T-cell (primary cell): ENCODE measurements at places on chromosomes 16 and 17.

- no peaks in the 10 kb centered on the region for H3K4me1 ChIP-seq
- H3K4me3 ChIP-seq = no peak overlapping the region
- H3K27me3 ChIP-seq = peaks cover 12% of the 10 kb centered on the region
- no peak overlapping the region for H3K27ac ChIP-seq
- no peaks in the 10 kb centered on the region for H3K36me3 ChIP-seq
- DNase-seq = no peak
These were observed 18.0 kb downstream of the WSCD1 start for GRCh38 chr17:6088141-6088540.

GRCh38 chr17:27776882-27777624, 23.3 kb downstream of the NOS2 start:
- H3K27me3 ChIP-seq = no peaks in the 10 kb centered on the region
- H3K36me3 ChIP-seq = no peaks in the 10 kb centered on the region

DNA sequence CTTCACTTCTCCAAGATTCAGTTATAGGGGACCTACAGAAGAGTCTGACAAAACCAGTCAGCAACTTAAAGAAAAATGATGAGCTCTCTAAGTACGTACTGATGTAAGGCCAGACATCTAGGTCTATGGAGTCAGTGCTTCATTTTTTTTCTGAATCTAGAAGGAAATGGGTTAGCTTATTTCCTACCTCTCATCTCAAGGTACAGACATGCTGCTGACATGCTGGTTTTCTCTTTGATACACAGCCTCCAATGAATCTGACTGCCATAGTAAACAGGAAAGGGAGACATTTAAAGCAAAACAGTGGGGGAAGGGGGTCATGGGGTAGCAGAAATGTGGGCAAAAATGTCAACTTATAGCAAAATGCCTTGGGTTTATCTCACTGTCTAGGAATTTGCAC, 16.4 kb downstream of the CDR2 start:
- H3K27me3 ChIP-seq = no peaks in the 10 kb centered on the region
- H3K4me1 ChIP-seq = peaks cover 64% of the 10 kb centered on the region
- peak overlapping the region; percentile 91 for H3K27ac ChIP-seq
- no peak overlapping the region for H3K4me3 ChIP-seq

DNA sequence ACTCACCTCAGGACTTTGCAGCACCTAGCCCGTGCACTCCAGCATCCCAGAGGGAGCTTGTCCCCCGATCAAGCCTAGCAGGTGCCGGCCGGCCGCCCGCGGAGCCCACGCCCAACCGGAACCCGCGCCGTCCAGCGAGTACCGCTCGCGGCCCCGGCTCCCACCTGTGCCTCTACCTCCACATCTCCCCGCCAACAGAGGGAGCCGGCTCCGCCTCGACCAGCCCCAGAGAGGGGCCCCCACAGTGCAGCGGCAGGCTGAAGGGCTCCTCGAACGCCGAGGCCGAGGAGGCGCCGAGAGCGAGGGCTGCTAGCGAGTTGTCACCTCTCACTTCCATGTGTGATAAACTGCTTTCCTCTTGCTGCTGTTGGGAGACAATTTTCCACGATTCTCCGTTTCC, 41.1 kb upstream of the DHRS7B start:
- no peaks in the 10 kb centered on the region for H3K36me3 ChIP-seq
- H3K4me3 ChIP-seq = no peak overlapping the region
- H3K27me3 ChIP-seq = peaks cover 9% of the 10 kb centered on the region
- H3K27ac ChIP-seq = no peak overlapping the region

- DNase-seq = no peak
- H3K27me3 ChIP-seq = no peaks in the 10 kb centered on the region
- H3K36me3 ChIP-seq = no peaks in the 10 kb centered on the region
- peaks cover 52% of the 10 kb centered on the region for H3K4me1 ChIP-seq
These were observed 2.0 kb downstream of the NT5C start for GRCh38 chr17:75129576-75129975.

DNA sequence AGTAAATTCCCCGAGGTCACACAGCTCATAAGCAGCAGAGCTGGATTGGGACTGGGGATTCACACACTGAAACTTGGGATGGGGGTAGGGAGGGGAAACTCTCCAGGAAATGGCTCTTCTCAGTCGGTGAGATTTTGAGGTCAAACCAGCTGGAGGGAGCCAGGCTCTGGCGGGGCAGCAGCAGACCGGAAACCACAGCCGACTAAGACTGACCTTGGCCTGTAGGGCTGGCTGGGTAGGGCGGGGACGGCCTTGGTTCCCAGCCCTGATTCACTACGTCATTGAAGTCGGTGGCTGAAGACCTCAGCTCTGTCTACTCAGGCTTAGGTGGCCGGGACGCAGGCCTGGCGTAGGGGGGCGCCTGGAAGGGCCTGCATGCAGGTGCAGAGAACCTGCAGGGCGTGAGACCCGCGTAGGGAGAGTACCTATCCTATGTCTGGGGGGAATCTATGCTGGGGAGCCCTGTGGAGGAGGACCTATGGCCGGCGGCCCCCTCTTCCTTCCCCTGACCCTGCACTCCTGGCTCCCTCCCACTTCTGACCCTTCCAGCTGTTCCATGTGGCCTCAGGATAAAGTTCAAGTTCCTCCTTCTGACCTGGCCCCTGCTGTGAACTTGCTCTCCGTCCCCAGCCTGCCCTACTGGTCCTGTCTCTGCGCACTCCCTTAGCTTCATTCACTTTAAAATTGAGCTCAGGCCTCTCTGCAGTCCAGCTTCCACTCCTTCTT, 11.9 kb upstream of the SLC4A1 start:
- H3K36me3 ChIP-seq = no peaks in the 10 kb centered on the region
- H3K4me1 ChIP-seq = no peaks in the 10 kb centered on the region
- no peaks in the 10 kb centered on the region for H3K27me3 ChIP-seq
- no peak overlapping the region for H3K27ac ChIP-seq
- peak; percentile 7 for DNase-seq

- H3K27me3 ChIP-seq = no peaks in the 10 kb centered on the region
- H3K4me3 ChIP-seq = no peak overlapping the region
- peaks cover 69% of the 10 kb centered on the region for H3K36me3 ChIP-seq
- no peaks in the 10 kb centered on the region for H3K4me1 ChIP-seq
- H3K27ac ChIP-seq = no peak overlapping the region
These were observed 34.9 kb downstream of the GTF3C1 start for GRCh38 chr16:27514806-27515205.

DNA sequence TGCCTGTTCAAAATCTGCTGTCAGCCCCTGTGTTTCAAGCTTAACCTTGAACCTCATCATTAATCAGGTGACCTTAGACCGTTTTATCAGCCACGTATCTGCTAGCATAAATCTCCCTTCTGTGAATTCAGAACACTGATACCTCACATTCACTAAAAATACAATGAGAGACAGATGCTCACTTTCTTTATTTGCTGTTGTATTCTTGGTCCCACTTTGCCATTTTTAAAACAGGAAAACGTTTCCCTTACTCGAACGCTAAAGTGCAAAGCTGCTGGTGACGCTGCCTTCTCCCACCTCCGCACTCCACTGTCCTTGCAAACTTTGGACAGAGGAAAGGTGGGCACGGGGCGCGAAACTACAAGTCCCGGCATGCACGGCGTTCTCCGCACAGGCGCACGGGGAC, 220 bp upstream of the ARHGAP44 start:
- peaks cover 3% of the 10 kb centered on the region for H3K27me3 ChIP-seq
- peaks cover 9% of the 10 kb centered on the region for H3K4me1 ChIP-seq
- H3K27ac ChIP-seq = no peak overlapping the region

- no peak overlapping the region for H3K4me3 ChIP-seq
- DNase-seq = no peak
- no peaks in the 10 kb centered on the region for H3K36me3 ChIP-seq
- H3K27ac ChIP-seq = no peak overlapping the region
These were observed 53.3 kb upstream of the LYRM9 start for GRCh38 chr17:27946513-27946912.

DNA sequence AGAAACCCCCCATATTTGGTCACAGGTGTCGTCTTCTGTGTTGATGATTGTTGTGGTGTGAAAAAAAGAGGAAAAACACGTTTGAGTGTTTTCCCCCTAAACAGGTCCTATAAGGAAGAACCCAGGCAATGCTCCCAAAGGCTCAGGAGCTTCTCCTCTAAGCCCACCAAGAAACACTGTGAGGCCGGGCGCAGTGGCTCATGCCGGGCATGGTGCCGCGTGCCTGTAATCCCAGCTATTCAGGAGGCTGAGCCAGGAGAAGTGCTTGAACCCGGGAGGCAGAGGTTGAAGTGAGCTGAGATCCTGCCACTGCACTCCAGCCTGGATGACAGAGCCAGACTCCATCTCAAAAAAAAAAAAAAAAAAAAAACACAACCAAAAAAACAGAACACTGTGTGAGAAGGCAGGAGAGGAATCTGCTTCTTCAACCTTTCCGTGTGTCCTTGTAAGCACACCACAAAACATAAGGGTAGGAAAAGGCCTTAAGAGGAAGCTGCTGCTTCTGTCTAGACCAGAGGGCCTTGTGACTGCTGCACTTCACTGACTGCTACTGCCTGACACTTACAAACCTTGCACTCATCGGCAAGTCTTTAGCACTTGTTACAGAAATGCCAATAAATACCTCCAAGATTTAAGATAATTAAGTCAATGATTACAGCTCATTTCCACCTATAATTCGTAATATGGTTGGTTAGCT, 9.3 kb downstream of the JPT1 start:
- no peaks in the 10 kb centered on the region for H3K27me3 ChIP-seq
- no peaks in the 10 kb centered on the region for H3K36me3 ChIP-seq
- DNase-seq = no peak
- H3K4me1 ChIP-seq = no peaks in the 10 kb centered on the region

DNA sequence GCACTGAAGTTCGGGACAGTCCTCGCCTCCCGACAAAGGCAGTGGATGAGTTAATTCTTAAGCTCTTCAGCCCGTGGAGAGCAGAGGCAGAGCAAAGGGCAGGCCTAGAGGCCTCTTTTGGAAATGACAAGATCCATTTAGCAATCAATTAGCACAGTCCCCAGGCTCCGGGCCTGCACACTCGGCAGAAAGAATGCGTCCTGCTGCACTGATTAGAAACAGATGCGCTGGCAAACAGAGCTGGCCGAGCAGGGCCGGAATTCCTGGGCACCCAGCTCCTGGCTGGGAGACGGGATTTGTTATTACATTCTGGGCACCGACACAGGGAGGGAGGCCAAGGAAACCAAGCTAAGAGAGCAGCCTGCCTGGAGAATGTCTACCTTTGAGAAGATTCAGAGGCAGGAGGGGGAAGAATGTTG, 162.9 kb downstream of the COPRS start:
- H3K27ac ChIP-seq = no peak overlapping the region
- no peak for DNase-seq
- H3K36me3 ChIP-seq = no peaks in the 10 kb centered on the region
- no peak overlapping the region for H3K4me3 ChIP-seq

DNA sequence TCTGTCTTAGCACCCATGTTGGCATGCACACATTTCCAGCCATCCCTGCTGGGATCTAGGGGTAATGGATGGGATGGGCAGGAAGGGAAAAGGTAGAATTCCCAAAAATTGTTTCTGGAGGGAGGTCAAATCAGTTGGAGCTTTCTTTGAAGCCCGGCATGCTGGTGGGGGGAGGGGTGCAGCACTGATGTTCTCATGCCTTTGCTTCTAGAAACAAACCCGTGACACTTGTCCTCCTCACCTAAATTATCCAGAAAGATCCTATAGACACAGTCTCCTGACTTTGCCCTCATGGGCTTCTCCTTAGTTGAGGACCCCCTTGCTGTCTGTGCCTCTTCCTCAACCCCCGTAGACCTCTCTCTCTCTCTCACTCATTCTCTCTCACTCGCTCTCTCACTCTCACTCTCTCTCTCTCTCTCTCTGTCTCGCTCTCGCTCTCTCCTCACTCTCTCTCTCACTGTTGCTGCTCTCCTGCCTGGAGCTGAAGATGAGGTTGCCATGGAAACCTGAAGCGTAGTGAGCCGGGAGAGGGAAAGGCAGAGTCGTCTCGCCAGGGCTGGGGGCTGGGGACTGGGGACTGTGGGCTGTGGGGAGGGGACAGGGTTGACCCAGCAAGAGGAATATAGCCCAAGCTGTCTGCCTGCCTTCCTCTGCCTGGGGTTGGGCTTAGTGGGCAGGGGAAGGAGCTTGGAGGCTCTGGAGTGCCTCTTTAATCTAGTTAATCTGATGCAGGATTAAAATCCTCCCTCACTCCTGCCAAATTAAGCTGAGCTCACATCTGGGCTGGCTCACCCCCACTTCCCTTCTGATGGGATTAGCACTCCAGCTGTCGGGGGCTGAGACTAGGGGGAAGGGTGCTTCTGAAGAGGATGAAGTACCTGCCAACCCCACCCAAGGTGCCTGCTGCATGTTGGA, 16.1 kb downstream of the LASP1 start:
- H3K4me3 ChIP-seq = peak overlapping the region; percentile 44
- peaks cover 67% of the 10 kb centered on the region for H3K36me3 ChIP-seq
- H3K27me3 ChIP-seq = no peaks in the 10 kb centered on the region
- H3K27ac ChIP-seq = peak overlapping the region; percentile 3
- peaks cover 70% of the 10 kb centered on the region for H3K4me1 ChIP-seq
- DNase-seq = no peak

DNA sequence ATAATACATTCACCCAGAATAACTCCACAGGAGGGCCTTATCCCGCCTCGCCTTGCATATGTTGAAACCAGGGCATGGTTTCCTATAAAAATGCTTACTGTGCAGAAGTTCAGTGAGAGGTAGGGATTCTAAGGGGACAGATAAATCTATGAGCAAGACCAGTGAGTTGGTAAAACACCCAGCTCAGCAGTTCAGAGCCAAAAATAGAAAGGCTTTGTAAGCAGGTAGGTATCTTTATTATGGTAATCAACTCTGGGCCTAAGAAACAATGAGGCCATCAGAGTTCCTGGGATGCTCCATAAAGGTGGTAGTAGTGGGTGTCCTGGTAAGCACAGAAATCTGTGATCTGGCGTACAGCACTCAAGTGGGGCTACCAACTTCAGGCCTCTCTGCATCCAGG, 549.4 kb upstream of the CDH5 start:
- no peak overlapping the region for H3K4me3 ChIP-seq
- no peaks in the 10 kb centered on the region for H3K4me1 ChIP-seq
- H3K27ac ChIP-seq = no peak overlapping the region
- no peaks in the 10 kb centered on the region for H3K36me3 ChIP-seq

- H3K27me3 ChIP-seq = peaks cover 24% of the 10 kb centered on the region
- no peak for DNase-seq
- no peaks in the 10 kb centered on the region for H3K36me3 ChIP-seq
- H3K4me3 ChIP-seq = no peak overlapping the region
- no peak overlapping the region for H3K27ac ChIP-seq
These were observed 154.1 kb upstream of the CDC42EP4 start for GRCh38 chr17:73465953-73466230.

- no peak overlapping the region for H3K4me3 ChIP-seq
- peaks cover 24% of the 10 kb centered on the region for H3K4me1 ChIP-seq
- H3K27ac ChIP-seq = no peak overlapping the region
- no peak for DNase-seq
These were observed 2.6 kb downstream of the CAMKK1 start for GRCh38 chr17:3890082-3890877.

DNA sequence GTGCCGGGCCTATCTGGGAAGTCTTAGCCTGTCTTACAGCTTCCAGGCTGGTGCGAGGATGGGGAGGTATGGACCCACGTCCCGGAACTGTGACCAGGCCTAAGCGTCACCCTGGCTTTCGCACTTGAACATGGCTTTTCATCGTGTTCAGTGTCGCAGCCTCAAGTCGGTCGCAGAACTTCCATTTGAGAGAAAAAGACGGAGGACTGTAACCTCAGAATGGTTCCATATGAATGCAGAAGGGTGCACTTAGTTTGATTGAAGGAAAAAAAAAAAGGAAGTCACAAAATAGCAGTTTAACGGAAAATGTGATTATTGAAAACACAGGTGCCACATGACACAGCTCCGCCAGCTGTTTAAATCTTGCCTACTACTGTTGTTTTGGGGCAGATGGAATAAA, 30.2 kb upstream of the JPT2 start:
- H3K4me1 ChIP-seq = no peaks in the 10 kb centered on the region
- no peaks in the 10 kb centered on the region for H3K27me3 ChIP-seq
- no peak for DNase-seq
- H3K4me3 ChIP-seq = no peak overlapping the region
- peaks cover 42% of the 10 kb centered on the region for H3K36me3 ChIP-seq
- no peak overlapping the region for H3K27ac ChIP-seq
